ENCODE measurements at places on chromosomes 7 and 10. TPM values are rescaled to one million over a fixed set of nuclear protein-coding genes. Genes with fewer than 3 reads are reported as not detected.

DNA sequence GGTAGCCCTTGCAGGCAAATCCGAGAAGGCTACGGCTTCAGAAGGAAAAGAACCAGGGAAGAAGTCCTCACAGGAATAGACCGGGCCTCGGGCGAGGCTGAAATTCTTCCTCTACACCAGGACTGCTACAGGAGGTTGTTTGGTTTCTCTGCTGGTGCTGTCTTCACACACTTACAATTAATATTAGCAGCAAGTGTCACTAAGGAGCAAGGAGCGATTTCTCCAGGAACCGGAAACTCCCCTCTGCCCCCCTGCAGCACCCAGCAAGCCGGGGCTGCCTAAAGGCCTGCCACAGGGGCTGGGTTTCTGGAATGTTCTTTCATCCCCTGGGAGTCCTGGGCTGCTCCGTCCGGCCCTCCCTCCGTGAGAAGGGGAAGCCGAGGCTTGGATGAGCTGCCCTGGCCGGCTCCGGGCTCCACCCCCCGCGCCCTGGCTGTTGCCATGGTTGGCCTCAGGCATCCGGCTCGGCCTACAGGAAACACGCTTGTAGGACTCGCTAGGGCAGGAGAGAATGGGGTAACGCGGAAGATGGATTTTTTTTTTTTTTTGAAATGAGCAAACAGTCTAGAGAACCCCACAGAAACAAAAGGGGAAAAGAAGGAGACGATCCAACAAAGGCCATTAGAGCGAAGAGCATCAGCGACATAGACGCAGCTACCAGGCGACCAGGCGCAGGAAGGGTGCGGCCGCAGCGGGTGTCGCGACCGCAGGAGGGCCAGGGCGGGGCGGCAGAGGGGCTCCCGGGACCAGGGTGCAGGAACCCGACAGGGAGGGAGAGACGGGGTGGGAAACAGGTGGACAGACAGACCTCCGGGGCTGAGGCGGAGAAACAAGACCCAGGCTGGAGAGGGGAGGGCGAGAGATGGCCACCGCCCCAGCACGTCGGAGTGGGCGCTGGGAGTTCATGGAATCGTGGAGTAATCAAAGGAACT lies 33.0 kb downstream of the EN2 start:
- H3K27ac ChIP-seq = no peak overlapping the region
- DNase-seq = peak; percentile 39

GRCh38 chr7:152922318-152923081 lies 162.9 kb downstream of the ACTR3B start:
- H3K4me3 ChIP-seq = no peak overlapping the region
- no peaks in the 10 kb centered on the region for H3K4me1 ChIP-seq
- H3K36me3 ChIP-seq = no peaks in the 10 kb centered on the region
- no peak for DNase-seq
- H3K27ac ChIP-seq = no peak overlapping the region
- peaks cover 21% of the 10 kb centered on the region for H3K27me3 ChIP-seq

GRCh38 chr7:137488038-137488437 lies 144.5 kb upstream of the PTN start:
- no peak overlapping the region for H3K4me3 ChIP-seq
- no peaks in the 10 kb centered on the region for H3K4me1 ChIP-seq

- no peaks in the 10 kb centered on the region for H3K27me3 ChIP-seq
- DNase-seq = no peak
- peaks cover 18% of the 10 kb centered on the region for H3K4me1 ChIP-seq
Measured at GRCh38 chr7:151490456-151491105, 29.1 kb downstream of the RHEB start.

GRCh38 chr10:77493851-77494261 lies 143.8 kb downstream of the KCNMA1 start:
- no peaks in the 10 kb centered on the region for H3K27me3 ChIP-seq
- H3K27ac ChIP-seq = no peak overlapping the region
- H3K36me3 ChIP-seq = no peaks in the 10 kb centered on the region

DNA sequence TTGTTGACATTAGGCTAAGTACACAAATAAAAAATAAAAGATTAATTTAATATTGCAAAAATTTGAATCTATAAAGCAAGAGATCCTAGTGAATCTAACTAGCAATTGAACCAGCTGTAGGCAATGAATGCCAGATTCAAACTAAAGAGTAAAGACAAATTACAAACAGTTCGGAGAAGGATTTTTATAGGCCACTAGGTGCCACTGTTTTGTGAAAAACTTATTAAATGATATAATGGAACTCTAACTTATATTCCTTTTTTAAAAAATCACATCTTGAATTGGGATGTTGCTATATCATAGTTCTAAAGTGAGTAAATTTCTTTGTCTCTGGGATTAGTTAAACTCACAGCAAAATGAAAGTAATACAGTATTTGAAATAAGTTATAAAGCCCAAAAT lies 39.1 kb upstream of the GNAI1 start:
- no peak overlapping the region for H3K27ac ChIP-seq
- no peaks in the 10 kb centered on the region for H3K36me3 ChIP-seq
- H3K4me1 ChIP-seq = no peaks in the 10 kb centered on the region
- H3K4me3 ChIP-seq = no peak overlapping the region
- H3K27me3 ChIP-seq = no peaks in the 10 kb centered on the region

DNA sequence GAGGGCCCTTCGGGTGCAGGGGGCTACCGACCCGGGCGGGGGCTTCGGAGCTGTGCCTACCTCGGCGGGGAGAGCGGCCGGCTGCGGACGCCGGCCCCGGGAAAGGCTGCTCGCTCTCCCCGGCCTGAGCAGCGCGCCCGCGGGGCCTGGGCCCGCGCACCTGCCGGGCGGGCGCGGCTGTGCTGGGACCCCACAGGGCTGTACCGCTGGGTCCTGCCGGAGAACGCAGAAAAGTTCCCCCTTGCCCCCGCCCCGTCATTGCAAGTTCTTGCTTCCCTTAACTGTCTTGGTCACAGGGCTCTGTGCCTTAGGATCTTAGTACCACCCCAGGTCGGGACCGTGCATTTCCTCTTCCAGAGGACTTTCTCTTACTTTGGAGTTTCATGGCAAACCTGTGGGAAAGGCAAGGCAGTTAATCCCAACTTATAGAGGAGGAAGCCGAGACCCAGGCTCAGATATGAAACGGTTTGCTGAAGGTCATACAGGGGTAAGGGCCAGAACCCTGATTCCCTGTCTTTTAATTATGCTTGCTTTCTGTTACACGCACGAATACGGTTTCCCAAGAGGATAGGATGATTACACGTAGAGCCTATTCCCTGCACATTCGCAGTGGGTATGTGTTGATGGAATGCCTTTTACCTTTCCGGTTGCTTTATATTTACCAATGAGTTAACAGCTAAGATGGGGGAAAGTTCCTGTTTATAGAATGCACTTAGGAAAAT lies 652 bp downstream of the PCGF5 start:
- H3K4me3 ChIP-seq = peak overlapping the region; percentile 56
- H3K27ac ChIP-seq = peak overlapping the region; percentile 71
- peak; percentile 32 for DNase-seq
- H3K4me1 ChIP-seq = peaks cover 16% of the 10 kb centered on the region

- DNase-seq = no peak
- no peaks in the 10 kb centered on the region for H3K4me1 ChIP-seq
- no peak overlapping the region for H3K4me3 ChIP-seq
Measured at GRCh38 chr10:13520194-13520593, 8.6 kb downstream of the BEND7 start.

DNA sequence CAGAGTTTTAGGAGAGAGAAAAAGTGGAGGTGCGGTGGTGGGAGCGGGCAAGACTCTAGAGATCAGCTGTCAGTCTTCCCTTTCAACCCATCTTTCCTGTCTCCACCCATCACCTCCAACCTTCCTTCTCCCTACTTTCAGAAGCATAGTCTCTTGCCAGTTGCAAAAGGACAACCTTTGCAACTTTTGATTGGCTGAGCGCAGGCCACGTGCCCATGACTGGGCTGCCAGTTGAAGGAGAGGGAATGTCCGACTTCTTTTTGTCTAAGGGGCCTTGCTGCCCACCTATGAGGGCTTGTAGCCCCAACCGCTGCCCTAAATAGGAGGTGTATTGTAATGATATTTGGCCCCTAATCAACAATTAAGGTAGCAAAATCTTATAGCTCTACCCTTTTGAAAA lies 12.6 kb downstream of the CYP26A1 start:
- DNase-seq = no peak
- H3K36me3 ChIP-seq = no peaks in the 10 kb centered on the region
- peaks cover 3% of the 10 kb centered on the region for H3K27me3 ChIP-seq
- no peak overlapping the region for H3K27ac ChIP-seq
- no peaks in the 10 kb centered on the region for H3K4me1 ChIP-seq

DNA sequence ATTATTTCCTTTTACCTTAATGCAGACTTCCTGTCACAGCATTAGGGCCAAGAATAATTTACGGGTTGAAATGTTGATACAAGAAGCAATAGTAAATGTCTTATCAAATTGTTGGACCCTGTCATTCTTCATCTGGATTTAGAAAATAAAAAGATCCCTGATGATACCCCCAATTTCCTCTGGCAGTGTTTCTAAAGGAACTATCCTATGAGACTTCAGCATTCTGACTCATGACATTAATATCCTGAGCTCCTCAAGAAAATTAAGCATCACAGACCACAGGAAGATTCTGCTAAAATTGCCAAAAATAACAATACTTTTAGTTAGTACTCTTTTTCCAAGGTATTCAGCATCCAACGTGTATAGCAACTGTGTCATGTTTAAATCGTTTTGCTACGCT lies 490.5 kb upstream of the ANKRD30A start:
- H3K27ac ChIP-seq = no peak overlapping the region
- H3K4me1 ChIP-seq = no peaks in the 10 kb centered on the region
- no peaks in the 10 kb centered on the region for H3K36me3 ChIP-seq
- DNase-seq = no peak
- no peak overlapping the region for H3K4me3 ChIP-seq

- no peak overlapping the region for H3K4me3 ChIP-seq
Measured at GRCh38 chr10:116891208-116891607, 41.9 kb downstream of the ENO4 start.

GRCh38 chr10:78207776-78208175 lies 174.1 kb downstream of the RPS24 start:
- no peaks in the 10 kb centered on the region for H3K36me3 ChIP-seq
- H3K27ac ChIP-seq = no peak overlapping the region
- peaks cover 3% of the 10 kb centered on the region for H3K4me1 ChIP-seq
- no peak for DNase-seq

GRCh38 chr10:97131666-97132065 lies 54.1 kb downstream of the SLIT1 start:
- no peak for DNase-seq
- H3K4me1 ChIP-seq = no peaks in the 10 kb centered on the region
- H3K4me3 ChIP-seq = no peak overlapping the region
- no peaks in the 10 kb centered on the region for H3K27me3 ChIP-seq
- no peaks in the 10 kb centered on the region for H3K36me3 ChIP-seq
- no peak overlapping the region for H3K27ac ChIP-seq

- H3K4me3 ChIP-seq = peak overlapping the region; percentile 37
- H3K27ac ChIP-seq = peak overlapping the region; percentile 54
- peaks cover 21% of the 10 kb centered on the region for H3K36me3 ChIP-seq
- DNase-seq = peak; percentile 36
Measured at GRCh38 chr10:113169853-113170460, 219.9 kb downstream of the TCF7L2 start.

GRCh38 chr7:71988201-71988600 lies 423.9 kb downstream of the CALN1 start:
- no peak overlapping the region for H3K4me3 ChIP-seq
- H3K4me1 ChIP-seq = no peaks in the 10 kb centered on the region
- DNase-seq = no peak
- no peak overlapping the region for H3K27ac ChIP-seq

DNA sequence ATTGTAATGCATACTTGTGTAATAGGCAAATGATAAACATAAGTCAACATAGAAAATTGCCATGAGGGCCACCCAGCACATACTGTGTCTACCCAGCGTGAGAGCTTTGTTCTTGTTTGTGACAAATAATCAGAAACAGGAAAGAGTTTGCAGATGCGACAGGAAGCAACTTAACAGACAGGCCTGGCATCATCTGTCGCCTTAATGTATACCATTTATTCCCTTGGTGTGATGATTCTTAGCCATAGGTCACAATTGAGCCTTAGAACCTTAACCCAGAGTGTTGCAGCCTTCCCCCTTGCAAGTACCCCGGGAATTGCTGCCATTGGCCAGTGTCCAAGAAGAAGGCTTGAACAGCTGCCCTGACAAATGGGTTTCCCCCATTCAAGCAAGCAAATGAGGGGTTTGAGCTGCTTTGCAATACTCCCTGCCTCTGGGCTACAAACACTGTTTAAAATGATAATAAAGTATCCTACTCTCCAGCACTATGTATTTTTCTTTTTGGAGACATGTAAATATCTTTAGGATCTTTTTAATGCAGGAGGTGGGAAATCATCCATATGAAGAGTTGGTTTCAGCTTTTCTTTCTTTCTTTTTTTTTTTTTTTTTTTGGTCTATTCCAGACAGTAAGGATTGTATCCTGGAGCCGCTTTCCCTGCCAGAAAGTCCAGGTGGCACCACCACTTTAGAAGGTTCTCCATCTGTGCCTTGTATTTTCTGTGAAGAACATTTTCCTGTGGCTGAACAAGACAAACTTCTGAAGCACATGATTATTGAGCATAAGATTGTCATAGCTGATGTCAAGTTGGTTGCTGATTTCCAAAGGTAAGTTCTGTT lies 80.0 kb downstream of the ZNF277 start:
- DNase-seq = no peak
- H3K4me1 ChIP-seq = no peaks in the 10 kb centered on the region
- H3K4me3 ChIP-seq = no peak overlapping the region

GRCh38 chr7:147008530-147008929 lies 891.9 kb downstream of the CNTNAP2 start:
- no peak overlapping the region for H3K27ac ChIP-seq
- H3K36me3 ChIP-seq = no peaks in the 10 kb centered on the region
- H3K4me1 ChIP-seq = no peaks in the 10 kb centered on the region
- no peak for DNase-seq

DNA sequence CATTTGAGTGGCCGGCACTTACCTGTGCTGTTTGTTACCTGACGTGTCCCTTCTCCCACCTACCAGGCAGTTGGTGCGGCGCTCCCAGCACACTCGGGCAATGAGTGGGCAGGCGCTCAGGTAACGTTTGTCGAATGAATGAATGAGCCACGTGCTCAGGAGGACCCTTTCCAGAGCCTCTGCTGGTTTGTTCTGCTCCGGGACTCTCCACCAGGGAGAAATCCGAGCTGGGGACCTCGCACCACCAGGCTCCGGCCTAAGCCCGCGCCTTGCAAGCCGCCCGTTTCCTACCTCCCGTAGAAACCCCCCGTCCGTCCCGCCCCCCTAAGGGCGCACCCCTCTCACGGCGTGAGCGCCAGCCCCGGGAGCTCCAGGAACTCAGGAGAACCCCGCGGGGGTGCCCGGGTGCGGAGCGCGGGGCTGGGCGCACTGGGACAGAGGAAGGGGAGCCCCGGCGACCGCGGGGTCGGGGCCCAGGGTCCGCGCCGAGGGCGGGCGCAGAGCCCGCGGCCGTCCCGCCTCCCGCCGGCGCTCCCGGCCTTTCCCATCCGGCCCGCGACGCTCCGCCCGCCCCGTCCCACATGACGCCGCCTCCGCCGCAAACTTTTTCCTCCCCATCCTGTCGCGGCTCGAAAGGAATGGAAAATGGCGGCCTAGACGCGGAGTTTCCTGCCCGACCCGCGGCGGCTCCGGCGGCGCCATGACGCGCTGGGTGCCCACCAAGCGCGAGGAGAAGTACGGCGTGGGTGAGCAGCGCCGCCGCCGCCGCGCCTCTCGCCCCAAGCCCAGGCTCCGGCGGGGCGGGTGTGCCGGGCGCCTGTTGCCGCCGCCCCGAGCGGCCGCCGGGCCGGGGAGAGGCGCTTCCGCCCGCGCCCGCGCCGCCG lies at the start of gene DOCK1:
DOCK1 (plus strand) TSS at position 611 of the 884 bp plus-strand sequence; CDS start at position 701, 90 bp downstream.
- no peaks in the 10 kb centered on the region for H3K36me3 ChIP-seq
- DNase-seq = no peak
- peaks cover 12% of the 10 kb centered on the region for H3K4me1 ChIP-seq
- H3K4me3 ChIP-seq = peak within 1 kb of the TSS; percentile 61
- H3K27ac ChIP-seq = no peak within 1 kb of the TSS

EVX1 gene
- not detected for polyA plus RNA-seq

ZCWPW1 gene
- 1.2 TPM for polyA plus RNA-seq

NPSR1 gene
- not detected for polyA plus RNA-seq

ZPBP gene
- not detected for polyA plus RNA-seq

SHOC2 gene
- 68.9 TPM for polyA plus RNA-seq

CYP3A7 gene
- not detected for polyA plus RNA-seq

AGMO gene
- polyA plus RNA-seq = not detected

Data from CD14-positive monocyte (primary cell).